ENCODE measurements at places on chromosomes 5 and 9. TPM values are rescaled to one million over a fixed set of nuclear protein-coding genes. Genes with fewer than 3 reads are reported as not detected.

DNA sequence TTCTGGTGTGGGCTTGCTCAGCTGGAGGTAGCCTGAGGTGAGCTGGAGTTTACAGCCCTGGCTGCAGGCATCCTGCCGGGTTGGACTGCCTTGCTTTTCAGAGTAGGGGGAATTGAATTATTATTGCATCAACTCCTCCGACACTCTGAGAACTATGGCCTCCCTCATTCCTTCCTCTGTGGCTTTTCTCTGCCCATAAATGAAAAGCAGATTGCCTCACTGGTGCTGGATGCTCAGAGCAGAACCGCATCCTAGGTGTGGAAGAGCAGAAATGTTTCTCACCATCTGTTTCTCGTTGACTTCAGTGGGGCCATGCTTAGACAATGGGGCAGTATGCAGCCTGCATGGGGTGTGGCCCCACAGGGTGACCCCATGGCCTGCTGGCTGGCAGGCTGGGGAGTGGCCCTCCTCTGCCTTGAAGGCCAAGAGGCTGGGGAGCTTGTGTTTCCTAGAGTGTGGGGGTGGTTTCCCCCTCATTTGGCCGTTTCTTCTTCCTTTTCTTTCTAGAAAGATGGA is 27.3 kb upstream of the TGFBI start:
- H3K4me3 ChIP-seq = no peak overlapping the region
- no peaks in the 10 kb centered on the region for H3K27me3 ChIP-seq
- no peaks in the 10 kb centered on the region for H3K36me3 ChIP-seq
- no peak for DNase-seq

The SPATA31A3 gene
- total RNA-seq = not detected

GRCh38 chr5:94314460-94315131 is 303.8 kb downstream of the KIAA0825 start:
- H3K27me3 ChIP-seq = no peaks in the 10 kb centered on the region
- no peaks in the 10 kb centered on the region for H3K36me3 ChIP-seq
- H3K4me1 ChIP-seq = no peaks in the 10 kb centered on the region
- DNase-seq = no peak

The RALGPS1 gene
- total RNA-seq = 6.3 TPM

GRCh38 chr5:58501778-58502417 is 10.7 kb downstream of the GAPT start:
- no peak for DNase-seq
- H3K27me3 ChIP-seq = no peaks in the 10 kb centered on the region
- H3K4me3 ChIP-seq = no peak overlapping the region
- no peak overlapping the region for H3K27ac ChIP-seq
- H3K4me1 ChIP-seq = no peaks in the 10 kb centered on the region

The SH3TC2 gene
- not detected for total RNA-seq

The KCNN2 gene
- not detected for total RNA-seq

GRCh38 chr5:125559296-125559695 is 812.9 kb upstream of the ZNF608 start:
- H3K4me3 ChIP-seq = no peak overlapping the region
- H3K27me3 ChIP-seq = no peaks in the 10 kb centered on the region
- DNase-seq = no peak
- H3K27ac ChIP-seq = no peak overlapping the region
- H3K4me1 ChIP-seq = no peaks in the 10 kb centered on the region
- no peaks in the 10 kb centered on the region for H3K36me3 ChIP-seq

The SPOUT1 gene
- 27.6 TPM for total RNA-seq

DNA sequence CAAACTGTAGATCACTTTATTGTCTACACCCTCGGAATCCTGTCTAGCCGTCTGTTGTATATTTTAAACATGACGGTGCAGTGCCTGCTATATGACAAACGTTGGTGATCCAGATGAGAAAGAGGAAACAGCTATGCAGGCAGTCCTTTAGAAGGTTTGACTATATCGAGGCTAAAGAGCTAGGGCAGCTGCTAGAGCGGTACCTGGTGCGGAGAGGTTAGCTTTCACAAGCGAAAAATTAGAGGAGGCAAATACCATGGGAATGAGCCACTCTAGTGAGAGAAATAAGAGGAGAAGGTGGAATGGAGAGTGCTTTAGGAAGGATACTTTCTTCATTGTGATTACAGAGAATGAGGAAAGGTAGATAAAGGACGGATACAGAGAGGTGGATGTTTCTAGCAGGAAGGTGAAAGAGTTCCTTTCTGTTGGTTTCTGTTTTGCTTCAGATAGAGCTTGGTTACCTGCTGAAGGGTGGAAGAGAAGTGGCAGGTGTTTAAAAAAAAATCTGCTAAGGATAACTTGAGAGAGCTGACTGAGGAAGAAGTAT is 959 bp upstream of the FBXL17 start:
- peak overlapping the region; percentile 88 for H3K27ac ChIP-seq
- peak; percentile 11 for DNase-seq
- peak overlapping the region; percentile 63 for H3K4me3 ChIP-seq
- H3K4me1 ChIP-seq = peaks cover 13% of the 10 kb centered on the region
- no peaks in the 10 kb centered on the region for H3K36me3 ChIP-seq

DNA sequence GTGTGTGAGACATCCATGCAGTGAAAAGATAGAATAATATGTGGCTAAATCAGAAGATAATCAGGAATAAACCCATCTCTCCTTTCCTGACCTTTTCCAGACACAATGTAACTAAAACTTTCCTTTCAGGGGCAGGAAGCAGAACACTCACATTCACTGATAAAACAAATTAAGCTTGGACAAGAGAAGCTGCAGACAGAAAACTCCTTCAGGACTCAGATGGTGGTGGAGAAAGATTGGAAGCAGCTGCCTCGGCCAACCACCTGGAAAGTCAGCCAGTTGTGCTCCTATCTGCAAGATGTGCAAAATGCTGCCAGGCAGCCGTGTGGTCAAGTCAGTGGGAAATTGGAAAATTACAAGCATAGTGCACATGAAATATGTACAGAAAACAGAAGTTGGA is 26.9 kb downstream of the RASEF start:
- H3K27ac ChIP-seq = no peak overlapping the region
- H3K4me1 ChIP-seq = no peaks in the 10 kb centered on the region
- H3K27me3 ChIP-seq = no peaks in the 10 kb centered on the region
- H3K4me3 ChIP-seq = no peak overlapping the region

The GARNL3 gene
- total RNA-seq = 0.63 TPM

The IL3 gene
- not detected for total RNA-seq

Data from CD4-positive, alpha-beta T cell (primary cell).